ENCODE measurements at places on chromosomes 7 and 10. TPM values are rescaled to one million over a fixed set of nuclear protein-coding genes. Genes with fewer than 3 reads are reported as not detected.

HTR5A gene
- total RNA-seq, result not detected

PAOX gene
- 2.6 TPM for total RNA-seq

GRK5 gene
- 27.5 TPM for total RNA-seq

AP5Z1 gene
- 71.3 TPM for total RNA-seq

PROSER2 gene
- 0.31 TPM for total RNA-seq

SLC13A1 gene
- total RNA-seq, result not detected

FAM25C gene
- not detected for total RNA-seq

RBP3 gene
- not detected for total RNA-seq

SCIN gene
- 1.7 TPM for total RNA-seq

BNIP3 gene
- 59.0 TPM for total RNA-seq

H2BK1 gene
- total RNA-seq, result not detected

CRTAC1 gene
- total RNA-seq, result not detected

TTYH3 gene
- 17.2 TPM for total RNA-seq
